GM10248 (cell line): ENCODE measurements at places on chromosomes 1 and 21.
A peak's percentile ranks its signal among the peaks of the same experiment; 100 is the strongest.

GRCh38 chr1:30929135-30929889, 20.8 kb upstream of the SDC3 start:
- DNase-seq = peak; percentile 68

DNA sequence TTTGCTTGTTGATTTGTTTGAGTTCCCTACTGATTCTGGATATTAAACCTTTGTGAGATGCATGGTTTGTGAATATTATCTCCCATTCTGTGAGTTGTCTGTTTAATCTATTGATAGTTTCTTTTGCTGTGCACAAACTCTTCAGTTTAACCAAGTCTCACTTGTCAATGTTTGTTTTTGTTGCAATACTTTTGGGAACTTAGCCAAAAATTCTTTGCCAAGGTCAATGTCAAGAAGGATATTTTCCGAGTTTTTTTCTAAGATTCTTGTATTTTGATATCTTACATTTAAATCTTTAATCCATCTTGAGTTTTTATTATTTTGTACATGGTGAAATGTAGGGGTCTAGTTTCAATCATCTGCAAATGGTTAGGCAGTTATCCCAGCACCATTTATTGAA, 1230.7 kb upstream of the NCAM2 start:
- no peak for DNase-seq

DNA sequence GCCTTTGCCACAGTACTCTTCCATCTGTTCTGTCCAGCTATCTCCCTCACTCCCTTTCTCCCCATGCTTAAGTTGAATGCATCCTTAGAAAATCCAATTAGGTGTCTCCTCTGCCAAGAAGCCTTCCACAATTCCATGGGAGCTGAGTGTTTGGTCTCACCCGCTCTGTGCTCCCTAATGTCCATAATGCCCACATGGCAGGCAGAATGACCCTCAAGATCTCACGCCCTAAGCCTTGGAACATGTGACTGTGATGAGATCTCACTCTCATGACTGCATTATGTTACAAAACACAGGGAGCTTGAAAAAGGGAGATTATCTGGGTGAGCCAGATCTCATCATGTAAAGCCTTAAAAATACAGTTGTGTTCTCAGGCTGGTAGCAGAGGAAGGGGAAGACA, 229.4 kb downstream of the OMA1 start:
- no peak for DNase-seq

- DNase-seq = no peak
These were observed 99.8 kb downstream of the UCK2 start for GRCh38 chr1:165927169-165927568.

GRCh38 chr1:88433556-88433955, 250.5 kb upstream of the PKN2 start:
- DNase-seq = no peak

DNA sequence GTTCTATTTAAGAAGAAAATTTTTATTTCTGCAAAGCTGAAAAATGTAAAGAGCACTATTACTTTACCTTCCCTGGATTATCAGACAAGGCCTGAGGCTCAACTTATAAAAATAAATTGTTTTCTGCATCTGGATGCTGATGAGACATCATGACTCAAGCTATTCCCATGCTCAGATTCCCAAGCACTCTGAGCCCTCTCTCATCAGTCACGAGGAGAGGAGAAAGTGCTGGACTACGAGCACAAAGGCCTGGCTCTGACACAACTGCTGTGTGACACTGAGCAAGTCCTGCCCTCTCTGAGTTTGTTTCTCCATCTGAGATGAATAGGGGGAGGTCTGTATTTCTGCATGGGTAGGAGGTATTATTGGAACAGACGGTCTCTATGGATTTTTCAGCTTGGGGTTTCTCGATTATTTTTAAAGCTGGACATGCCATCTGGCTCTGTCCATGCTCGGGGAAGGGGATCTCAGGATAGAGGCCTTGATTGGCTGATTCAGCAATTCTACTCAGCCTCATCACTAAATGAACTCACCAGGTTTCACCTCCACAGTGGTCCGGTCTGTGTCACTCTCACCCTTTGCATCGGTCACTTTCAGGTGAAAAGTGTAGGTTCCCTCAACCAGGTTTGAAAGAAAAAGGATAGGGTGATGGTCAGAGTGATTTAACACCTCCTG, 107.7 kb downstream of the KIAA0319L start:
- no peak for DNase-seq

DNA sequence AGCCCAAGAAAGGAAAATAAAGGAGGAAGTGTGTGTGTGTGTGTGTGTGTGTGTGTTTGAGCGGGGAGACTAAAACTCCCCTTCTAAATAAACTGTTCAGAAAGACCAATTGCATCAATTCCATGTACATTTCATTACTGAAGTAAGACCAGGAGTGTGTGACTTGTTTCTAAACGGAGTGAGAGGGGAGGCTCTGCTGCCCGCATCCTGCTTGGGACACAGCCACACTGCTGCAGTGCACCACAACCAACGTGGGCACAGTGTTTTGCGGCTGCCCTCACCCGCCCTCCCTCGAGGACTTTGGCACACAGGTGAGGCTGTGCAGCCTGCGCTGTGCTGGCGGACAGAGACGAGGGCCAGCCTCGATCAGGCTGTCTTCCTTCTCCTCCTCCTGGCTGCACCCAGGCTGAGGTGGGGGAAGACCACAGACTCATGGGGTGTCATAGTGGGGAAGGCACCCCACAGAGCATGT, 31.0 kb upstream of the H6PD start:
- DNase-seq = no peak

DNA sequence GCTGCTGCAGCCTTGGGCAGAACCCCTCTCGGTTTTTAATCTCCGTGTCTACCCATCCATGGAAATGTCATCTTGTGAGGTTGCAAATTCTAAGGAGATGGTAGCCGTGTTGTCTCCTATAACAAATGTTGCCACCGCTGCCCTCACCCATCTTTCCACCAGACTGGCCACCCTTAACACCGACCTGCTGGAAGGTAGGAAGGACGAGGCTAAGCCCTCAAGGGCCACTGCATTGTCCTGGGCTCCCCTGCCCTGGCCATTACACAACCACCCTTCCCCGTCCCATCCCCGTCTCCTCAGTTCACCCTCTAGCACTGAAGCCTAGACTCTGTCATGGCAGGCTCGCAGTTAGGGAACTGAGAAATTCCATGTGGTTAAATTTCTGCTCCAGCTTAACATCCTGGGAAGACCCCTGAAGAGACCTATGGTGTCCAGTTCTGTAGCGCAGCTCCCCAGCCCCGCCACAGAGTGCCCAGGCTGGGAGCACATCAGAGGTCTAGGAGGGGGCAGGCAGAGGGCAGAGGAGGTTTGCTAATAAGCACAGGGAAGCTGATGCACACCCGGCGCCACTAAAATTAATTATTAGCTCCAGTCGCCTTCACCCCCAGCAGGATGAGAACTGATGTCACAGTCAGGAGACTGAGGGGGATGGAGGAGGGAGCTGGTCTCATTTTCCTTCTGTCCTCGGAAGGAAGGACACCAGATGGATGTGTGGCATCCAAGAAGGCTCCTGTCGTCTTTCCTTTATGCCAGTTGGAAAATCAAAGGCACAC, 38.3 kb downstream of the STUM start:
- DNase-seq = no peak

DNA sequence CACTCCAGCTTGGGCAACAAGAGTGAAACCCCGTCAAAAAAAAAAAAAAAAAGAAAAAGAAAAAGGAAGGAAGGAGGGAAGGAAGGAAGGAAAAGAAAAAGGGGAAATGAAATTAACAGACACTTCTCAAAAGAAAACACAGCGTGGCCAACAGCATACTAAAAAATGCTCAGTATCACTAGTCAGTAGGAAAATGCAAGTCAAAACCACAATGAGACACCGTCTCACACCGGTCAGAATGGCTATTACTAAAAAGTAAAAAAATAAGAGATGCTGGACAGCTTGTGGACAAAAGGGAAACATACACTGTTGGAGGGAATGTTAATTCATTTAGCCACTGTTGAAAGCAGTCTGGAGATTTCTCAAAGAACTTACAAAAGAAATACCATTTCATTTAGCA, 369.5 kb upstream of the BRINP3 start:
- DNase-seq = no peak

- DNase-seq = no peak
These were observed 124.5 kb upstream of the GALNT2 start for GRCh38 chr1:229942501-229942900.

GRCh38 chr1:27267153-27267552, 32.7 kb downstream of the WDTC1 start:
- DNase-seq = no peak

DNA sequence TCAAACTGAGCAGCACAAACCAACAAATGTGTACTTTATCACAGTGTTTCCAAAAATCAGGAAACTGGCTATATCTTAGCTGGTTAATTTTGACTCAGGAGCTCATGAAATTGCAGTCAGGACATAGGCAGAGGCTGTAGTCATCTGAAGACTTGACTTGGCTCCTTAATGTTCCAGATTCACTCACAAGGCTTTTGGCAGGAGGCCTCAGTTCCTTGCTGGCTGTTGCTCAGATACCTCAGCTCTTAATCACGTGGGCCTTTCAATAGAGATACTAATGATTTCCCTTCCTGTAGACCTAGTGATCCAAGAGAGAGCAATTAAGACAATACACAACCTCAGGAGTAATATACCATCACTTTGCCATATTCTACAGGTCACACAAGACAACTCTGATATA, 537.7 kb downstream of the BRINP3 start:
- DNase-seq = no peak

DNA sequence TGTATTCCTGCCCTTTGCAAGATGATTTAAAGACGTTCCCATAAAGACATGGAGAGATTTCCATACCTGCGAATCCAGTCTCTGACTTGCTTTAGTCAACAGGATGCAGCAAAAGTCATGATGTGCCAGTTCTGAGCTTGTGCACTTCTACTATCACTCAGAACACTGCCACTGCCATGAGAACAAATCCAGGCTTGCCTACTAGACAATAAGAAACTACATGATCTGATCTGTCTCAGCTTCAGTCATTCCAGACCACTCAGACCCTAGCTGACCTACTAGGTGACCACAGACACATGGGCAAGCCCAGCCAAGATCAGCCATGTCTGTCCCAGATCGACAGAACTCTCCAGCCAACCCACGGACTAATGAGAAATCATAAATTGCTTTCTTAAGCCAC, 219.2 kb downstream of the RRAGC start:
- DNase-seq = no peak

GRCh38 chr1:103162360-103162759, 54.0 kb upstream of the COL11A1 start:
- DNase-seq = no peak

DNA sequence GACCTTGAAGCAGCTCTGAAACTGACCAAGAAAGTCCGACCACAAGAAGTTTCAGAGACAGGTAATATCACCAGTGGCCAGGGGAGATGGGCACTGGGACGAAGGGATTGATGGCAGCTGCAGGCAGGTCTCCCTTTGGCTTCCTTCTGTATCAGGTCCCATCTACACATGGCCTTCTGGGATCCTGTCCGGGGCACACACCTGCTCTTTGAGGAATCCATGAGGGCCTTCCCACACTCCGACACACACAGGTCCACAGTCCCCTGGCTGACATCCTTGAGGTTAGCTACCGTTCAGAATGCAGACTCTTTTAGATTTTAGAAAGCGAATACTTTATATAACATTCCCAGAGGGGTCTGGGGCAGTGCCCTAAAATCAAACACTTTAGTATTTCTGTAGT, 26.5 kb upstream of the TMEM125 start:
- DNase-seq = no peak

- no peak for DNase-seq
These were observed 290.8 kb upstream of the PLXNA2 start for GRCh38 chr1:208534979-208535378.

DNA sequence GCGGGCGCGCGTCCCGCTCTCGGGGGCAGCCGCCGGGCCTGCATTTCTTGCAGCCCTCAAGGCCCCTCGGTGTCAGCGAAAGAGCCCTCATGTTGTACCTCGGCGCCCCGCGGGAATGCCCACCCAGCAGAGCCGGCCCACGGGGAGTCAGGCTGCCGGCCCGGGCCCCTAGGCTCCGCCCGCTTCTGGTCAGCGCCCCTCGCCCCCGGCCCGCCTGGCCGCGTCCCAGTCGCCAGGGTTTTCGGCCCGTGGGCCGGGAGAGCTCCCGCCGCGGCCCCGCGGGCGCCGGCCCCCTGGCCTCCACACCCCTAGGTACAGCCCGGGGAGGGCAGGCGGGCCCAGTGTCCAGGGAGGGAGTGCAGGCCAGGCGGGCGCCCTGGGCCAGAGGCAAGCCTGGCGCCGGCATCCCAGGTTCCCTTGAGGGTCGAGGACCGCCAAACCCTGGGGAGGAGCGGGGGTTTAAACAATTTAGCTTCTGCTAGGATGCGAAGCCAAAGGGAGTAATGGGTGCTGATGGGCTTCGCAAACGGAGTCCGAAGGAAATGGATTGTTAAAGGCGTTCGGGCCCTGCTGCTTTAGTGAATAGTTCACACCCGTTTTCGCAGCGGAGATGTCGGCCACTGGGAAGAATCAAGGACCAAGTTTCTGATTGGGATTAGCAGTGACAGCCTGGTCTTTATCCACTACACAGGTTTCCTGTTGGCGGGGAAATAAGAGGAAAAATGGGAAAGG, 486 bp upstream of the KCNA3 start:
- DNase-seq = no peak

GRCh38 chr1:33143176-33143575, 38.7 kb downstream of the TRIM62 start:
- DNase-seq = no peak

GRCh38 chr21:10273196-10273595, 248.2 kb upstream of the TPTE start:
- DNase-seq = no peak

GRCh38 chr1:185520188-185520920, 203.3 kb upstream of the IVNS1ABP start:
- DNase-seq = no peak

DNA sequence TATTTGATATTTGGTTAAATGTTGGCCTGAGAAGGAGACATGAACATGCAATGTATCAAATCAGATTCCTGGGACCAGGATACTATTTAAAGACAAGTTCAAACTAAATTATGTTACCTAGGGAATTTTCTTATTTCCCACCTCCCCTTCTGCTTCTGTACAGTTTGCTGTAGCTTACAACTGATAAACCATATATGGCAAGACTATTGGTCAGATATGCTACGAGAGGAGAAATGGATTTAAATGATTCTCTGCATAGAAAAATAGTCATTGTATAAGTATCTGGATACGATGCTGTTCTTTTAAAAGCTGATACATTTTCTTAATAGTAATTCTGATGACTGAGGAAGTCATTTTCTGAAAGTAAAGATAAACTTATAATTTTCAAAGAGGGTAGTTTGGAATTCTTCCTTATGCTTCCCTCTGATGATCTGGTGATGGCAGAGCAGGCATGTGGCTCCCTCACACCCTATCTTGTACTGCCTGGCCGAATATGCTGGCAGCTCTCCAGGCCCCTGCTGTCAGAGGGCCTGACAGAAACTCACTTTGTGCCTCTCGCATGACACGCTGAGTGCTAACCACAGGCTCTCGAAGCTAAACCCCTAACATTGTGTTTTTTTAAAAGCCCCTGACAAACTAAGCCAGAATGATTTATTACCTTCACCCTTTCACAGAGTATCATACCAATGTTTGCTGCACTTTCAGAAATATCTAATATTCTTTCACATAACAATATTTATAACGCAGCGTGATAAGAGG, 19.4 kb downstream of the RRP15 start:
- DNase-seq = no peak

GRCh38 chr1:206575165-206575893, 36.9 kb downstream of the EIF2D start:
- no peak for DNase-seq

GRCh38 chr1:226443439-226443838, 35.5 kb upstream of the PARP1 start:
- no peak for DNase-seq
